Right forelimb (tissue), 1 donor: ENCODE measurements at places on chromosomes 13 and 19.

- DNase-seq, result no peak
Observed at GRCh38 chr19:45362291-45362690, 8.1 kb downstream of the ERCC2 start.

- DNase-seq, result no peak
Observed at GRCh38 chr13:101109005-101109404, 307.3 kb downstream of the NALCN start.

DNA sequence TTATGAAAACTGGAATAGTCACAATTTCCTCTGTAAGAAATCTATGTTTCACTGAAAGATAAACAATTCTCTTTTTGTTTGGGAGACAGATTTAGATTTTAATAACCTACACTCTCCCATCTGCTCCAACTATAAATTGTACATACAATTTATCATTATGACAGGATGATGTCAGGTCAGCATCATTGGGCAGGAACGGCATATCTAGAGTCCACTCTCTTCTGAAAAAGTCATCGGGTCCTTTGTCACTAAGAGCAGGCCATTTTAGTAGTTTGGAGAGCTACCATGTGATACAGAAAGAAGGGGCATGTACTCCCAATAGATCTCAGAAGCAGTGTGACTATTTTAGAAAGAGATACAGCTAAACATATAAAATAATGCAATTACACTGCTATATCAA is 180.8 kb upstream of the ARGLU1 start:
- DNase-seq, result no peak

DNA sequence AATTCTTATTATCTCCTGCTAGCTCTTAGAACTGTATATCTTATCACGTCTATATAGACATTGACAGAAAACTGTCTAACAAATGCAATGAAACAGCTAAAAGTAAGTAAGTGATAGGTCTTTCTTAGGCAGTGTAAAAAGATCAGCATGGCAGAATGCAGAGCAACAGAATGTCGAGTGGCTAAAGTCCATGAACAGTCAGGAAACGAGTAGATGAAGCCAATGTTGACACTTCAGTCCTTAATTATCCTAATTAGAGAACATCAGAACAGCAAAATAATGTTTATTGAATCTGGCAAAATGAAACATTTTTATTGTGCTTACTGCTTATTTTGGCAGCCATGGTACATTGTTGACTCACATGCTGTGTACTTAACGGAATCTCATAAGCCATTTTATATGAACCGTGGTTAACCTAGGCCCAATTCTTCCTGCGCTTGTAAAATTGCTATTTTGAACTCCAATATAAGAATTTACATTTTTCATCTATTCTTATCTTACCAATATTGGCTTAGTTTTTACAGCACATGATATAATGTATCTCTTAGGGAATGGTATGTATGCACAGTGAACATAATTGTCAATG is 748.1 kb downstream of the DACH1 start:
- no peak for DNase-seq

GRCh38 chr19:14147797-14148605 is 11.6 kb upstream of the ASF1B start:
- DNase-seq, result peak; percentile 85

DNA sequence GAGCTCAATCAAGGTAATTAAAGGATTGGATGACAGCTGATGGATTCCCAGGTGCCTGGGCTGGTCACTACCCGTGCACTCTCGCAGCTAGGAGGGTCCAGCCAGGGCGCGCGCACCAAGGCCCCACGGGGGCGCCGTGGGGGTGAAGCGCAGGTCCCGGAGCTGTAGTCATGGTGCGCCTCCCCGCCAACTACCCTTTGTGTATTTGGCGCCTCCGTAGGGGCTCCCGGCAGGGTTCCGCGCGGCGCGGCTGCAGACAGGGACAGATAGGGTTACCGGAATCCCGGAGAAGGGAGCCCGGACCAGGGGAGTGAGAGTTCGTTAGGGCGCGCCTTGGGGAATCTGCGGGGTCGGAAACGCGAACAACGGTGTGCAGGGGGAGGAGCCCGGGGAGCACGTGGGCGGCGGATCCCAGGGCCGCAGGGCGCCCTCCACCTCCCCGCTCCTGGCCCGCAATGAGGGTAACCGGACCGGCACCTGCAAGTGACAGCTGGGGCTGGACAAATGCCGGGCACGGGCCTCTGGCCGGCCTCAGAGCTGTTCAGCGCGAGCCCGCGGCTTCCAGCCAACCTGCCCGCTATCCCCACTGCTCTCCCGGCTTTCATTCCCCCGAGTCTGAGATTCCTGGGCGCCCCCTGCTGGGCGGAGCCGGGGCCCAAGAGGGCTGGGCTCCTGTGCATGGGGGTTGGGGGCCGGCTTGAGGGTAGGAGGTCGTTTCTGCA is 3.4 kb upstream of the PRAM1 start:
- DNase-seq, result peak; percentile 85

DNA sequence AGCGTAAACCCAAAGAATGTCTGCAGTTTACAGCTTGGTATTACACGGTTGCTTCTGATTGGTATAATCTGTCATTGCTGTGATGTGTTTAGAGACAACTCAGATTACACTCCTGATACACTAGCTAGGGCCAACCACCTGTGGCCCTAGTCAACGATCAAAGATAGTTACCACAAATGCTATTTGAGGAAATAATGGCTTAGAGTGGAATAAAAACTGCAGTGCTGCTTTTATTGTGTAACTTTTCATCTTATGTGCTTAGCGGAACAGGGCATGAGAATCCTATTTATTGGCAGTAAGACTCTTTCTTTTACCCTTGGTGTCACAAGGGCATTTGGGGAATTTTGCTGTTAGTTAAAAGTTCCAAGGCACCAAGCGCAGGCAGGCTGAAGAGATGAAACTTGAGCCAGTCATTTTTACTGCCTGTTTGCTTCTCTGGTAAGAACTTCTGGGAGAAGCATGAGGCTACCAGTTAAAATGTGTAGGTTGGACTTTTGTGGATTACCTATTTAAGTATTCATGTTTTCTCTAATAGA is 363.3 kb downstream of the KCNRG start:
- DNase-seq, result no peak

- no peak for DNase-seq
Observed at GRCh38 chr19:36401475-36401874, 17.0 kb downstream of the ZFP82 start.

- DNase-seq, result peak; percentile 51
Observed at GRCh38 chr19:57280962-57281400, 696 bp downstream of the ZNF460 start.

- DNase-seq, result peak; percentile 55
Observed at GRCh38 chr19:6241680-6242377, 37.9 kb downstream of the MLLT1 start.
